Activated T-helper 1 cell treated with anti-CD3 and anti-CD28 coated beads, Interleukin-2, amount 50 U/mL, for 16 hours (primary cell): ENCODE measurements at places on chromosomes 13 and 19.

- no peak for DNase-seq
Observed at GRCh38 chr13:75908141-75908540, 272.0 kb downstream of the LMO7 start.

GRCh38 chr19:7145494-7145893 lies 76.0 kb downstream of the ZNF557 start:
- no peak for DNase-seq

GRCh38 chr19:56712611-56713276 lies 41.2 kb upstream of the ZNF835 start:
- DNase-seq: no peak

DNA sequence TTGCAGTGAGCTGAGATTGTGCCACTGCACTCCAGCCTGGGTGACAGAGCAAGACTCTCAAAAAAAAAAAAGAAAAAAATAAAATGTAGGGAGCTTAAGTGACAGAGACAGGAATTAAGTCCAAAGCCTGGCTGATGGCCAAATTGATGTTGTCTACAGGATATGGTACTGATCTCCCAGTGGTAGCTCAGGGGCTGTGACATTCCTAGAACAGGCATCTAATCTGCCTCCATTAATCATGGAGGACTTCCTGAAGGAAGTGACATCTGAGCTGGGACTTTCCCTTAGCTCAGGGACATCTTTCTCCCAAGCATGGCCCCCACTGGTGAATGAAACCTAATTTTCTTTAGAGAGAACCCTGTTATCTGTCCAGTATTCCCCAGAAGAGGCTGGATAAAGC lies 11.4 kb upstream of the EDDM13 start:
- no peak for DNase-seq

DNA sequence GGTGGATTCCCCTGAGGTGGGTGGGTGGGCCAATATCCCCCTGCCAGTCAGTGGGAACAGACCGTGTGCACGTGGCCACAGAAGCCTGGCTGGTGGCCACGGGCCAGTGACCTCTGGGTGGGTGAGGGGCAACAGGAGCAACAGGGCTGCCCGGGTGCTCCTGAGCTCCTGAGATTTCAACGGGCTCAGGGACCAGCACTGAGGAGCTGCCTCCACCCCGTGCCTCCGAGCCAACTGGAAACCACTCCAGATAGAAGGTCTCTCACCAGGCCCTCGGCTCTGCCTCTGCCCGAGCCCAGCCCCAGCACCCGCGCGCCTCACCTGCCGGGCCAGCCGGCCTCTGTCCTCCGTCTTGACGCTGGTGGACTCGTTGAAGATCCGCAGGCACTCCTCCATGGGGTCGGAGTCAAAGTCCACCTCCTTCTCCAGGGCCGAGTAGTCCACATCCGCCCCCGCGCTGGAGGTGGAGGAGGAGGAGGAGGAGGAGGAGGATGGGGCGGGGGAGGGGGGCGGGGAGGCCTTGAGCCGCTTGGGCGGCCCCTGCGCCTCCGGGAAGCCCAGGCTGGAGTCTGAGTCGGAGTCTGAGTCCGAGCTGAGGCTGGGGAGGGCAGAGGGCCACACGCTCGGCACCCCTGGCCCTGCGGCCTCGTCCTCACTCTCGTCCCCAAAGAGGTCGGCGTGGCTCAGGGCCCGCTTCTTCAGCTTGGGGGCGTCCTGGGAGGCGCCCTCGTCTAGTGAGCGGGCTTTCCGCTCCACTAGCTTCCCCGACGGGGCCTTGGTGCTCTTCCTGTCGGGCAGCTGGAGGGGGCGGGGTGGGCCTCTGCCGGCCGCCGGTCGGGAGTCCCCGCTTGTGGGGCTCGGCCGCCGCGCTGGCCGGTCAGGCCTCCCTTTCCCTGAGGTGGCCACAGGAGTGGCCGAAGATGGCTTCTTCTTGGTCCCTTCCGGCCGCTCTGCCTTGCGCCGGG lies 14.8 kb upstream of the ATP8B3 start:
- no peak for DNase-seq
